ENCODE measurements at places on chromosomes 13 and 19.

GRCh38 chr19:2336528-2337328, 8.2 kb downstream of the SPPL2B start:
- no peak for DNase-seq

- no peak for DNase-seq
These were observed 4.5 kb upstream of the EPSTI1 start for GRCh38 chr13:42996584-42996983.

DNA sequence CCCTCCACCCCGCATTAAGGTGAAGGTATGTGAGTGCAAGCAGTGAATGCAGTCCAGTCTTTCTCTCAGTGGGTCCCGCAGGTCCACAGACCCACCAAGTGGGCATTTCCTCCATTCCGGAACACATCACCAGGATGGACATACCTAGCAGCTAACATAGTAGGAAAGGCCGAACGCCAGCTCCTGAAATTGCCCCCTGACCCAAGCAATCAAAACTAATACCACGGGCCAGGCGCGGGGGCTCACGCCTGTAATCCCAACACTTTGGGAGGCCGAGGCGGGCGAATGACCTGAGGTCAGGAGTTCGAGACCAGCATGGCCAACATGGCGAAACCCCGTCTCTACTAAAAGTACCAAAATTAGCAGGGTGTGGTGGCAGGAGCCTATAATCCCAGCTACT, 71.7 kb upstream of the VSTM2B start:
- DNase-seq: no peak

DNA sequence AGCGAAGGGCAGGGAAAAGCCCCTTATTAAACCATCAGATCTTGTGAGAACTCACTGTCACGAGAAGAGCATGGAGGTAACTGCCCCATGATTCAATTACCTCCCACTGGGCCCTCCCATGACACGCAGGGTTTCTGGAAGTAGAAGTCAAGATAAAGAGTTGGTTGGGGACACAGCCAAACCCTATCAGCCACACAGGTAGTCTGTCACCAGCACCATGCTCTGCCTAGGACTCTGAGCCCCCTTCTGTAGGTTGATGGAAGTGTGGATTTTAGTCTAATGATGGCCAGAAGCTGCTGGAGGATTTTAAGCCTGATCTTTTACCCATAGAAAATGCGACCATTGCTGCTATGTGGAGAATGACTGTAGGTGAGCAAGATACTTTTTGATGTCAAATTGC, 60.8 kb downstream of the ARHGEF7 start:
- DNase-seq: no peak

DNA sequence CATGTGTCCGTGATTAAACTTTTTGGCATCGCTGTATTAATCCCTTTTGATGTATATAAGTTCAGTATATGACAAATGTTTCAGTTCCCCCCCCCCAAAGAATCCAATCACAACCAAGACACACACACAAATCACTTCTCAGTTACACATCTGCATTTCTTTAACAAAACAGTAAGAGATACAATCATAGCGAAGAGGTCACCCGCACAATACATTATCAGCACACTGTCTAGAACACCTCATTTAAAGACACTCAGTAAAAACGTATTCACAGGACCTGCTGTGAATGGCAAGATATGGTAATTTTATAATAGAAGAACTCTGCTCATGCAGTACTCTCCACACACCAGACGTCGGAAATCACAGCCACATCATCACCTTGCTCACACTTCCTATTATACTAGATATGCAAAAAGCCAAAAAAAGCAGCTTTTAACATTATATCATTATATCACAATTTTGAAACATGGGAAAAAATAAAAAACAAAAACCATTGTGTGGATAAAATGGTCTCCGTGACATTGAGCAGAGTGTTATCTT, 71.4 kb upstream of the XPO4 start:
- no peak for DNase-seq

- peak; percentile 83 for DNase-seq
These were observed 8.8 kb downstream of the GTPBP3 start for GRCh38 chr19:17346109-17346671.

DNA sequence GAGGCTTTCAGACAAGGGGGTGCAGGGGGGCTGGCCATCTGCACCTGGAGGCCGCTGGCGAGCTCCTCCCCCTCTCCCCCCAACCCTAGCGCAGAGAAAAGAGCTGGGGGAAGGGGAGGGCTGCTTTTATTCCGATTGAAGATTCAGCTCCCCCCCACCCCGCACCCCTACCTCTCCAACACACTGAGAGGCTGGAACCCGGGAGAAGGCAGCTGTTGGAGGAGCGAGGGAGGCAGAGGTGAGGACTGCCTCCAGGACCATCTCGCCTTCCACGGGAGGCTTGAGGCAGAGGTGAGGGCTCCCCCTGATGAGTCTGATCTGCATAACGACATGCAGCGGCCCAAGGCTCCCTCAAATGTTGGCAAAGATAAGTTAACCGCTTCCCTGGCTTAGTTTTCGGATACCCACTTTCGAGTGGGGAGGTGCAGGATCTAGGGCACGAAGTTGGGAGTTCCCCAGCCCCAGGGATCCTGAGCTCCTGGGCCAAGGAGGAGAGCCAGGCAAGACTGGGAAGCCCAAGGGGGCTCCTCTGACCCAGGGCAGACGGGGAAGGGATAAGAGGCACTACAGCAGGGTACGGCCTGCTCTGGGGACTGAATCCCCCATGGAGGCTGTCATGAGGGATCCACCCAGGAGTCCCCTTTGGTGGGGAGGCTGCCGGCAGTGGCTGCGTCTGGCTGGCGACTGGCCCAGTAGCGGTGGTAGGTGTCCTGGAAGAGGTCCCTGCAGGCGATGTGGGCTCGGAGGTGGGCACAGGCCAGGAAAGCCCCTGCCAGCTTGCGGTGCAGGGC, 1.2 kb upstream of the NUMBL start:
- no peak for DNase-seq

DNA sequence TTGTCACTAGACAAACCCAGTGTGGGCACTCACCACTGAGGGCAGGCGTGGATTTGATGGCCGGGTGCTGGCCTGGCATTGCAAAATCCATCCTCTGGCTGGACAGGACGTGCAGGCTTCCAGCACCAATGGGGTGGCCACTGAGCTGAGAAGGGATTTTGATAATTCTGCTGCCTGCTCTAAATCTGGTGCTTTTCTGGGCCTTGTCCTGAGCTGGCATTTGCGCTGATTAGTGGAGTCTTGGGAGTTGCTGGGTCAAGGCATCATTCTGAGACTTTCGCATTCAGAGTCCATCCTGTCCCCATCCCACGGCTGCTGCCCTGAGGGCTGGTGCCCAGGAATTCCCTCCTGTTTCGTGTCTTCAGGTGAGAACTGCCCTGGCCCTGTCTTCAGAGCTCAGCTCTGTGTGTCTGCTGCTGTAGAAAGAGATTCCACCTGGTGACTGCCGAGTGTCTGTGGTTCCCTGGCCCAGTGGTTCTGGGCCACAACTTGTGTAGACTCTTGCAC, 65.9 kb upstream of the MCF2L start:
- no peak for DNase-seq

Data from KBM-7 (cell line).